ENCODE measurements at places on chromosomes 5 and 9. TPM values are rescaled to one million over a fixed set of nuclear protein-coding genes. Genes with fewer than 3 reads are reported as not detected.
A peak's percentile ranks its signal among the peaks of the same experiment; 100 is the strongest.

GRCh38 chr5:12419075-12419474 is 514.8 kb upstream of the CTNND2 start:
- H3K27me3 ChIP-seq: no peaks in the 10 kb centered on the region
- H3K4me3 ChIP-seq: no peak overlapping the region
- no peak overlapping the region for H3K27ac ChIP-seq
- H3K4me1 ChIP-seq: no peaks in the 10 kb centered on the region
- no peaks in the 10 kb centered on the region for H3K36me3 ChIP-seq

DNA sequence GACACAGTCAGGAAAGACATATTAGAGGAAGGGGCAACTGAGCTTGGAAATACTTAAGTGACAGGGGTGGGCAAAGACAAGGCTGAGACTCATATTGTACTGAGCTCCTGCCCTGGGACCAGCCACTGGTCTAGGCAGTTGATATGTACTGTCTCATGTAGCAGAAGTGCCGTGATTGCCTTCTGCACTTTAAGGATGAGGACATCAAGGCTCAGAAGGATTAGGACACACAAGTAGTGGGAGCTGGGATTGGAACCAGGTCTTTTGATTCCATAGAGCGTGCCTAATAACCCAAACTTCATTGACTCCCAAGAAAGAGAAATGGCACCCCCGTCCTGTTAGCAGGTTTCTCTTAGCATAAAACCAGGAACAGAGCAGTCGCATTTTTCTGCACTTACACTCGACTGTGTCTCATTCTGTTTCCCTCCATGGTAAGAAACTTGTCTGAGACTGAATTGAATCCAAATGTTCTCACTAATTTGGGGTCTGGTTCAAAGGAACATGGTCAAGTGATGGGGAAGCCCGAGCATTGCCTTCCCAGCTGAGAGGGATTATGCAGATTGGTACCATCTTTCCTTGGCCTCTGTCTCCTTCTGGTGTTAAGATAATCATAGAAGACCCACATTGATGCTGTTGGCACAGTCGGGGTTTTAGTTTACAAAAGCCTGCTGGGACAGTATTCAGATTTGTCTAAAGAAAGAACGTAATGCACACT is 70.4 kb downstream of the ANGPTL2 start:
- H3K27ac ChIP-seq: no peak overlapping the region
- H3K27me3 ChIP-seq: no peaks in the 10 kb centered on the region
- H3K36me3 ChIP-seq: no peaks in the 10 kb centered on the region

- H3K4me1 ChIP-seq: no peaks in the 10 kb centered on the region
- H3K4me3 ChIP-seq: no peak overlapping the region
- no peaks in the 10 kb centered on the region for H3K27me3 ChIP-seq
- H3K27ac ChIP-seq: no peak overlapping the region
- DNase-seq: no peak
Measured at GRCh38 chr5:165209101-165209727, 1703.8 kb downstream of the MAT2B start.

The SIT1 gene
- 1.5 TPM for total RNA-seq

- H3K27ac ChIP-seq: no peak overlapping the region
- H3K36me3 ChIP-seq: no peaks in the 10 kb centered on the region
- H3K4me1 ChIP-seq: no peaks in the 10 kb centered on the region
- no peak overlapping the region for H3K4me3 ChIP-seq
Measured at GRCh38 chr9:130222833-130223232, 42.7 kb upstream of the HMCN2 start.

The SPAAR gene
- 11.9 TPM for total RNA-seq

GRCh38 chr5:120098902-120099535 is 365.1 kb upstream of the PRR16 start:
- no peaks in the 10 kb centered on the region for H3K27me3 ChIP-seq

DNA sequence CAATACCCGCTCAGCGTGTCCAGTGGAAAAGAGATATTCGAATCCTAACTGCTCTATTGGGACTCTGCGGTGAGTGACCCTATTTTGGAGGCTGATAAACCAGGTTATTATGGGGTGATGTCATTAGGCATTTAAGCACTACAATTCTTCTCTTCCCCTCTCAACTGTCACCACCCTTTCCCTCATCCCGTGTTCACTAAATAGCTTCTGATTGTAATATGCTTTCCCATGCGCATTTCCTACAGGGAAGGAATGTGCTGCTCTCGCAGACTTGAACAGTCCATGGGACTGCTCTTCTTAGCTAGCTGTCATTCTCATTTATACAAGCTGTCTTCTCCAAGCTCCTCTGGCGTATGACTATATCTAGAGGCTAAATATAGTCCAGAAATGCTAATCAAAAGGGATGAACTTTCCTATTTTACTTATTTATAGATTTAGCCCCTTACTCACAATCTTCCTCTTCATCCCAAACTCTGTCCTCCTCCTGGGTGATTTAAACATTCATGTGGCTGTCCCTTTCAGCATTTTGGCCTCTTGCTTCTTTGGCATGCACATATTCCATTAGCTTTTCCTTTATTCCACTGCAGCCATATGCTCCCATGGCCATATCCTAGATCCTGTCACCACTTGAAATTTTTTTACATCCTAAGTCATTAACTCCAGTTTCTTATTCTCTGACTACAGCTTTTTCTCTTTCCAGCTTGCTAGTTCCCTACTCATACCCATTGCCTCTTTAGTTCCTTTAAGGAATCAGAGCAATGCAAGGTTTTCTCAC is 39.6 kb upstream of the CSNK1G3 start:
- DNase-seq: no peak
- no peak overlapping the region for H3K27ac ChIP-seq
- no peak overlapping the region for H3K4me3 ChIP-seq
- H3K4me1 ChIP-seq: no peaks in the 10 kb centered on the region

DNA sequence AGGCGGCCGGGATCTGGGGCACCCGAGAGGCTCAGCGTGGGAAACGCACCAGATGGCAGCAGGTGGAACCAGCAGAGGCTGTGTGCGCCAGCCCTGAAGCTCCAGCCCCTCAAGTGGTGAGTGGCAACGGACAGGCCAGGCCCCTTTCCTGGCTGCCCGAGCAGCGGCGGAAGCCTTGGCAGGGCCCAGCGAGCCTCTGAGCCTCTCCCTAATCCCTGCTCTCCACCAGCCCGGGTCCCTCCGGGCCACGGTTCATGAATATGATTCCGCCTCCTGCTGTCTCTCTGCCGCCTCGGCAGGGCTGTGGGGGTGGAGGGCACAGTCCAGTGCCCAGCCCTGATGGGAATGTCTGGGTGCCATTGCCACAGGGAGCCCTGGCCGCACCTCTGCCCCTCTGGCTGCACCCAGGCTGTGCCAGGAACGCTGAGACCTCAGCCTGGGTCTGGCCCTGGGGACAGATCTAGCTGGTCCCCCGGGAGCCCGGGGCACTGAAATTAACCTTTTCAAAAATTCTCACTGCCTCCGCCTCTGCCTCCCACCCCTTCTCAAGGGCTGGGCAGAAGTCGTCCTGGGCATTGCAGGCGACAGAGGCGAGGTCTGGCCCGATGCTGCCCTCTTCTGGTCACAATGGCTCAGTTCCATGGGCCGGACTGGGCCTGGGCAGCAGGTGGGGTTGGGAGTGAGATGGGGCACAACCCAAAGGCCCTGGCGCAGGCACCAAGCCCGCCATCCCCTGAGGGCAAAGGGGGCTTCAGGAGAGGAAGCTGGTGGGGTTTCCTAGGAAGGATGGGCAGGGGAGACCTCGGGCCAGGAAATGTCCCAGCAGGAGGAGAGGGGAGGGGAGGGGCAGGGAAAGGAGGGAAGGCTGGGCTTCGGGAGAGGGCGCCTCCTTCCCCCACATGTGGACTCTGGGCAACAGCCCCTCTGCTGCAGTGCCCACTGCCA is 20.3 kb downstream of the CCDC187 start:
- peak overlapping the region; percentile 30 for H3K4me3 ChIP-seq
- no peak overlapping the region for H3K27ac ChIP-seq
- H3K27me3 ChIP-seq: peaks cover 31% of the 10 kb centered on the region
- H3K4me1 ChIP-seq: peaks cover 6% of the 10 kb centered on the region

The WDR38 gene
- 6.6 TPM for total RNA-seq

The ARHGEF28 gene
- 30.4 TPM for total RNA-seq

- no peak overlapping the region for H3K4me3 ChIP-seq
- peaks cover 69% of the 10 kb centered on the region for H3K4me1 ChIP-seq
- H3K27ac ChIP-seq: peak overlapping the region; percentile 9
- peaks cover 30% of the 10 kb centered on the region for H3K36me3 ChIP-seq
Measured at GRCh38 chr9:95074632-95075031, 242.9 kb downstream of the FANCC start.

- peaks cover 7% of the 10 kb centered on the region for H3K27me3 ChIP-seq
- H3K36me3 ChIP-seq: no peaks in the 10 kb centered on the region
- no peak for DNase-seq
- H3K4me3 ChIP-seq: no peak overlapping the region
- H3K4me1 ChIP-seq: no peaks in the 10 kb centered on the region
Measured at GRCh38 chr5:154168395-154168794, 22.1 kb upstream of the GALNT10 start.

Measured in lower lobe of right lung (tissue), 2 donors.